ENCODE measurements at places on chromosomes 7 and 10. TPM values are rescaled to one million over a fixed set of nuclear protein-coding genes. Genes with fewer than 3 reads are reported as not detected.

The FRMPD2 gene
- not detected for total RNA-seq

The HABP2 gene
- total RNA-seq, result 0.18 TPM

The PRSS37 gene
- not detected for total RNA-seq

The C10orf67 gene
- total RNA-seq, result not detected

The HDAC9 gene
- 0.25 TPM for total RNA-seq

The WNT16 gene
- 1.2 TPM for total RNA-seq

The AKR1C8 gene
- not detected for total RNA-seq

The OR2A1 gene
- total RNA-seq, result not detected

The PNLIP gene
- total RNA-seq, result not detected

The NCAPG2 gene
- total RNA-seq, result 41.9 TPM

The PRKG1 gene
- 0.01 TPM for total RNA-seq

The PDZD7 gene
- total RNA-seq, result 0.67 TPM

The SEPTIN7 gene
- total RNA-seq, result 216 TPM

The NXPH1 gene
- total RNA-seq, result not detected

The DDX50 gene
- 35.3 TPM for total RNA-seq

The OIT3 gene
- not detected for total RNA-seq

The DPYSL4 gene
- 19.7 TPM for total RNA-seq

The SLC39A12 gene
- total RNA-seq, result not detected

The GPNMB gene
- 3.6 TPM for total RNA-seq

The ABCA13 gene
- 0.06 TPM for total RNA-seq

The CALML3 gene
- not detected for total RNA-seq

The AP1S1 gene
- total RNA-seq, result 148 TPM

The CCL24 gene
- not detected for total RNA-seq

The ITGB8 gene
- total RNA-seq, result 1.1 TPM

The ALOX5 gene
- total RNA-seq, result 0.29 TPM

The VPS37D gene
- total RNA-seq, result 4.8 TPM

The TAS2R41 gene
- total RNA-seq, result not detected

The LEP gene
- total RNA-seq, result not detected

The ANAPC16 gene
- 60.5 TPM for total RNA-seq
